ENCODE measurements at places on chromosomes 1 and 21.

- DNase-seq = no peak
These were observed 886.2 kb downstream of the LTN1 start for GRCh38 chr21:28106370-28106890.

GRCh38 chr21:29163341-29164115 lies 33.1 kb downstream of the MAP3K7CL start:
- no peak for DNase-seq

DNA sequence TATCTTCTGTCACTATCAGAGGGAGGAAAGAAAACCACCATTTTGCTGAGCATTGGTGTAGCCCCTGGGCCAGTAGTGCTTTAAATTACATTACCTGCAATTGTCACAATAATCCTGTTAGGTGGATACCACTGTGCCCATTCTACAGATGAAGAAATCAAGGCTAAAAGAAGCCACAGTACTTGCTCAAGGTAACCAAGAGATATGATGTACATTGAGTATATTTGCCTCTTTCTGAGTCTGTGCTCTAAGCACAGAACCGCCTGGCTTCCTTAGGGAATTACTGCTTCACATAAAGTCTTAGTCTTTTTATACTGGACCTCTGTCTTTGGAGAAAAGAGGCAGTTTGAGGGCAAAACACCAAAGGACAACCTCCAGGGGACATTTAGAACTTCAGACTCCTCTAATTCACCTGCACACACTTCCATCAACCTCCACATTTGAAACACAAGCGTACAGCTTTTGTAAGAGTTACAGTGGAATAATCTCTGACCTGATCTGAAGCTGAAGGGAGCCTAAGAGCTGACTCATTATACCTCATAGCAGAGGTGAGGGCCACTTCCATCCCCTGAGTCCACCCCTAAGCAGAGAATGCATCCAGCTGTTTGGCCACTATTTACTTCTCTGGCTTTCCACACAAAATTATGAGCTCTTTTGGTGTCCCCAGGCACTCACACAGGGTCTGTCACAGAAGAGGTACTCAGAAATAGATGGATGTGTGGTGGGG lies 61.8 kb downstream of the PLPP3 start:
- DNase-seq = no peak

- DNase-seq = no peak
These were observed 19.6 kb upstream of the NCF2 start for GRCh38 chr1:183609759-183610452.

DNA sequence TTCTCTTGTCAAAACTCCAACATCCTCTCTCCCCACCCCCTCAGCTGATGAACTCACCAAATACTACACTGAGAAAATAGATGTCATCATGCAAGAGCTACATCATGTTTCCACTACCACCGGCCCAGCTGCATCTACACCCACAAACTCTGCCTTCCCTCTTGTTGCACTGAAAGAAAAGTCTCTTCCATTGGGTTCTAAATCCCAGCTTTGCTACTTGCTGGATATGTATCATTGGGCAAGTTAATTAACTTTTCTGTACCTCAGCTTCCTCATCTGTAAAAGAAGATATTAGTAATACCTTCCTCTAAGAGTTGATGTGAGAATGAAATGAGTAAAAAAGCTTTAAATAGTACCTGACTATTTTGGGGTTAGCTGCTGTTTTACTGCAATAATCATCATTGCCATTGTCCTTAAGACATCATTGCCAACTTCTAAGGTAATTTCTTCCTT lies 108.6 kb downstream of the OLFML2B start:
- DNase-seq = peak; percentile 29

All from activated CD4-positive, alpha-beta T cell treated with anti-CD3 and anti-CD28 coated beads, Interleukin-2, amount 50 U/mL, for 48 hours (primary cell).